Stimulated activated naive B cell treated with anti-CD40 and anti-IgM and Interleukin-4, amounts not matched to agents 10 μg/mL and 1 μg/mL and 100 μg/mL, for 72 hours (primary cell): ENCODE measurements at places on chromosomes 3 and 15.

DNA sequence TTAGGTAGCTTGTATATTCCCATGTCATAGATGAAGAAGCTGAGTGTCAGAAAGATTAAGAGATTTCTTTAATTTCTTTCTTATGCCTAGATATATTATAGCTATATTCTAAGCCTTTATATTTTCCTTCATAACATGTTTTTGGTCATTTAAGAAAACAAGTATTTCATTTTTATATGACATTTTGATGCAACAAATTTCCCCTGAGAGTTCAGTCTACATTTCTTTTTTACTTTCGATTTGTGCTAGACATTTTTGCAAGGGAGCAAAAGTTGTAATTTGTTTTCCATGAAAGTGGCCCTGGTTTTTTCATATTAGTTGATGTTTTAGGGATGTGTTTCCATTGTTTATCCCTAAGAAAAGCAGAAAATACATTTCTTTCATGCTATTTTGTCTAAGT, 344.9 kb downstream of the NLGN1 start:
- no peak for DNase-seq

DNA sequence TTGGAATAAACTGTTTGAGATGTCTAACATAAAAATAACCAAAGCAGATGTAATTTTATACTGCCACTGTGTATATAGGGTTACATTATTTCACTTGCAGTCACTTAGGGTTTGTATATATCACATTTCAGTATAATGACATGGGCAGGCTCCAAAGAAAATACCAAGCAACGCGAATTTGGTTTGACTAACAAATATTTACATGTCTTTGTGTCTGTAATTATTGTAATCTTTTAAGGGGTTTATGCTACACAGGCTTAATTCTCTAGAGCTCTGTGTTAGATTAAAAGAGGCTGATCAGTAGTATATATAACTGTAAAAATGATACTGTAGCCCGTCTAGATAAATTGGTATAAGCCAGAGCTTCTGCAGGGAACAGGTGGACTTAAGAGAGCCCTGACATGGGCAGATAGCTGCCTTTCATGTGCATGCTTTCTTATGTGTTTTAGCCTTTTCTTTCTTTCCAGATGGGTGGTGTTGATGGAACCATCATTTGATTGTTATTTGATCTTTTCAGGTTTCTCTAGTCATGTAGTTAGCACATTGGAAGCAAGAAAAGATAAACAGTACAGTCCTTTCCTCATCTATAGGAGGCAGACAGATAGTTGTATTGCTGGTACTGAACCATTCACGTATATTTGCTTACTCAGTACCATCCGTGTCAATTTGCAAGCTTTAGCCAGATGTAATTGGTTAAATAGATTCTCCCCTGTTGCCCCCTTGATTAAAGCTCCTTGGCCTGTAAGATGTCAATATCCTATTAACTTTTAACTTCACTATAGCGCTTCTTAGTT, 86.1 kb downstream of the GALK2 start:
- no peak for DNase-seq

GRCh38 chr15:66408254-66408653, 21.5 kb downstream of the MAP2K1 start:
- DNase-seq, result no peak

DNA sequence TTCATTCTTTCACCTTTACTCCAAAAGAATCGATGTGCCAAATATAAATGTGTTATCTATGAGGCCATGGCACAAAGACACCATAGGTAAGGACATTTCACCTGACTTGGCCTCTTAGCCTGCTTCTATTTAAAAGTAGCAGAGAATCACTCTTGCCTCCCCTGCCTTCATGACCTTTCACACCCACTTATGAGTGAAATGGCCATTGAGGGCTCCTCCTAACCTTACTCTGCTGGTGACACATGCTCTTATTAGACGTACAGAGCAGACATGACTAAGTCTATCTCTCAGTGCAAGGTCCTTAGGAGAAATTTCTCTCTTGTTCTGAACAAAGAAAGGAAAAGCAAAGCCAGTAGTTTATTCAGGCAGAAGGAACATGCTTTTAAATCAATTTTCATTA, 150.7 kb downstream of the LRTM1 start:
- no peak for DNase-seq

GRCh38 chr15:57541805-57542504, 49.7 kb upstream of the MYZAP start:
- no peak for DNase-seq

GRCh38 chr3:159252772-159253384, 451.0 kb downstream of the MFSD1 start:
- no peak for DNase-seq

GRCh38 chr15:88563638-88564037, 17.2 kb upstream of the DET1 start:
- DNase-seq, result no peak

- no peak for DNase-seq
Measured at GRCh38 chr3:13251166-13251903, 168.8 kb downstream of the NUP210 start.

- no peak for DNase-seq
Measured at GRCh38 chr15:88705769-88706165, 67.0 kb downstream of the ISG20 start.
